ENCODE measurements at places on chromosomes 5 and 9.

DNA sequence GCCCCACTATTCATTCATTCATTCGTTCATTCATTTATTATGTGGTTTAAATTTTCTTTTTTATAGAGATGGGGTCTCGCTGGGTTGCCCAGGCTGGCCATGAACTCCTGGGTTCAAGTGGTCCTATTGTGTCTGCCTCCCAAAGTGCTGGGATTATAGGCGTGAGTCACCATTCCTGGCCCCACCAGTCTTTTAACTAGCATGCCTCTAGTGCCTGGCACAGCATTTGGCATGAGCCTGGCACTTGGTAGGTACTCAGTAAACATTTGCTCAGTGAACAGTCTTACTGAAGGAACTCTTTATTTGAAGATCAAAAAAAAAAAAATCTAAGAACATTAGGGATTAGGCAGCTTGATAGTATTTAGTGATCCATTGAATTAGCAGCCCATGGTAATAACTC, 98.1 kb downstream of the KDM4C start:
- no peak for DNase-seq

DNA sequence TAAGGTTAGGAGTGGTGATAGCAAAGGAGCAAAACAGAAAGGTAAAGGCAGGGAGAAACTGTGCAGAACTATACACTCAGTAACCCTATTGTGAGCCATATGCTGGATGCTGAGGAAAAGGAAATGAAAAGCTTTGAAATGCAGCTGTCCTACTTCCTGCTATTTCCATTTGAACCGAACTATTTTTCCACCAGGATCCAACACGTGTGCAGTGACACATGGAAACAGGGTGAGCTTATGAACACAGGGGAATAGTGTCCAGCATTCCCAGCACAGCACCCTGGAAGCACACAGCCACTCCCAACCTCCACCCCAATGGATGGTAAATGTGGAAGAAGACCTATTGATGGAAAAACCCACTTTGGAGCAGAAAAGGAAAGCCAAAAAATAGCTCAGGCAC, 69.0 kb upstream of the SLC12A2 start:
- DNase-seq: no peak

DNA sequence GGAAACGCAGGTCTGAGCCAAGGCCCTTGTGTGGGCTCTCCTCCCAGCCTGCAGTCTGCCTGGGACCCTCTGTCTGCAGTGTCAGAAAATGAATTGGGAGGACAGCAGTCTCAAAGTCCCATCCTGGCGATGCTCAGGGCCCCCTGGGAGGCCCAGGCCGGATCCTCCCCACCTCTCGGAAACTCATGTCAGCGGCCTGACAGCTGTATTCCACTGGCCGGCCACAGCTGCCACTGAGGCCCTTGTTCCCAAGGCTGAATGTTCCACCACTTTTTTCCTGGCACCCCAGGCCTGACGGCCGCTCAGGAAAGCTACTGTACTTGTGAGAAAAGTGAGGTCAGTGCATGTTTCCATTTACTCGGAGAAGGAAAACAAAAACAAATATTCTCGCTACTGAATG, 180.0 kb downstream of the FGF18 start:
- no peak for DNase-seq

- no peak for DNase-seq
Observed at GRCh38 chr5:27619982-27620381, 581.6 kb upstream of the CDH9 start.

- DNase-seq: no peak
Observed at GRCh38 chr5:69271376-69271775, 36.7 kb downstream of the CDK7 start.

- peak; percentile 40 for DNase-seq
Observed at GRCh38 chr9:136700959-136701667, 11.3 kb upstream of the DIPK1B start.

- no peak for DNase-seq
Observed at GRCh38 chr5:172356047-172356446, 72.5 kb upstream of the UBTD2 start.
